ENCODE measurements at places on chromosomes 3 and 15.

DNA sequence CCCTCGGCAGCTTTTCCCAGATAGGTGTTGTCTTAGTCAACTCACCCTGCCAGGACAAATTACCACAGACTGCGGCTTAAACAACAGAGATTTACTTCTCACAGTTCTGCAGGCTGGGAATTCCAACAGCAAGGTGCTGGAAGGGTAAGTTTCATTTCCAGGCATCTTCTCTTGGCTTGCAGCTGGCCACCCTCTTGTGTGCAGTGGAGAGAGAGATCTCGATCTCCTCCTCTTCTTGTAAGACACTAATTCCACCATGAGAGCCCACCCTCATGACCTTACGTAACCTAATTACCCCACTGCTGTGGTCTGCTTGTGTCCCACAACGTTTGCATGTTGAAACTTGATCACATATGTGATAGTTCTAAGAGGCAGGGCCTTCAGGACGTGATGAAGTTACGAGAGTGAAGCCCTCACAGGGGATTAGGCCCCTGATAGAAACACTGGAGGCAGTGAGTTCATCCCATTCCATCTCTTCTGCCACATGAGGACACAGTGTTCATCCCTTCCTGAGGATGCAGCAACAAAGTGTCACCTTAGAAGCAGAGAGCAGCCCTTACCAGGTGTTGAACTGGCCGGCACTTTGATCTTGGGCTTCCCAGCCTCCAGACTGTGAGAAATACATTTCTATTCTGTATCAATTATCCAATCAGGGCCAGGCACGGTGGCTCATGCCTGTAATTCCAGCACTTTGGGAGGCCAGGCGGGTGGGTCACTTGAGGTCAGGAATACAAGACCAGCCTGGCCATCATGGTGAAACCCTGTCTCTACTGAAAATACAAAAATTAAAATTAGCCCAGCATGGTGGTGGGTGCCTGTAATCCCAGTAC, 247.7 kb downstream of the PLCL2 start:
- no peak for DNase-seq

DNA sequence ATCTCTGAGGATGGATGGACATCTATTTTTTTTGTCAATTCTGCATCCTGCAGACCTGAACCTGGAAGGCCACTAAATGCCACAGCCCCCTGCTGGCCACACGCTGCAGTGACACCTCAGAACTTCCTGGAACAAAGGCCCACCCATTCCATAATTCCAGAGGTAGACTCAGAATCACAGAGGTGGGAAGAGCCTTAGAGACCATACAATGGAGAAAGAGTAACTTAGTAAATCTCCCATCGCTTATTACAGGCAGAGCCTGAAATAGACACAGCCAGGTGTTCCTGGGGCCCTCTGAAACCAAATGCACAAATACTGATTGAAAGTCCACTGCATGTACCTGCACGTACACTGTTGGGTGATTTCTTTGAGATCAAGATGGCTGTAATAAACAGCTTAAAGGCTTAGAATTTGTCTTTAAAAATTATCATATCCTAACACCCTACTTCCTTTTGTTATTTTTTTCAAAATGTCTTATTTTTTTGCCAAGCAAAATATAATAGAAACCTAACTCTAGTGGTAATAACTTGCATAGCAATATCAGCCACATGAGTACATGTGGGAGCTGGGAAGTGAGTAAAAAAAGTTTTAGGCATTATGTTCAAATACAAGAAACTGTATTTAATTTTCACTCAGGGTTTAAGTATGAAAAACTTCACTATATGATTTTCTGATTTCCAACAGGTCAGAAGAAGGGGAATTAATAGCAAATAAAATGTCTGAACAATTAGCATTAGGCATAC, 62.7 kb downstream of the EOMES start:
- peak; percentile 25 for DNase-seq

DNA sequence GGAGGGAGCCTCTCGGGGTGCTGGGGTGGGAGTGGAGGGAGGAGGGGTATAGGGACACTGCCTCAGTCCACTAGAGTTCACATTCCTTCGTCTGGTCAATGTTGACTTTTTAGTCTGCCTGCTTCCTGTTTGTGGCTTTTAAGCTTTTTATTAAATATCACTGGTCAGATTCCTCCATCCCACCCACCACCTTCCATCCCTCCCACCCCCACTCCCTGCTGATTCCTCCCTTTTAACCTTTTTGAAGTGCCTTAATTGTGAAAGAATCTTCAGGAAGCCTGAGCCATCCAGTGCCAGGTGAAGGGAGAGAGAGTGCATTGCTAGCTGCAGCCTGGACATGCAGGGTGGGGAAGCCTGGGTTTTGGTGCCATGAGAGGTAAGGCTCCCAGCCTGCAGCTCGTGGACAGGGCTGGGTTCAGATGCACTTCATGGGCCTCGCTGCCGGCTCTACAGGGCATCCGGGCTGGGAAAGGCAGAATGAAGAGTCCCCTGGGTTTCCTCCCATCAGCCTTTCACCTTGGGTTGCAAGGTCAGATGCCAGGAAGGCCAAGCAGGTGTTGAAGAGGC, 105.9 kb downstream of the DNAJB8 start:
- DNase-seq, result no peak

DNA sequence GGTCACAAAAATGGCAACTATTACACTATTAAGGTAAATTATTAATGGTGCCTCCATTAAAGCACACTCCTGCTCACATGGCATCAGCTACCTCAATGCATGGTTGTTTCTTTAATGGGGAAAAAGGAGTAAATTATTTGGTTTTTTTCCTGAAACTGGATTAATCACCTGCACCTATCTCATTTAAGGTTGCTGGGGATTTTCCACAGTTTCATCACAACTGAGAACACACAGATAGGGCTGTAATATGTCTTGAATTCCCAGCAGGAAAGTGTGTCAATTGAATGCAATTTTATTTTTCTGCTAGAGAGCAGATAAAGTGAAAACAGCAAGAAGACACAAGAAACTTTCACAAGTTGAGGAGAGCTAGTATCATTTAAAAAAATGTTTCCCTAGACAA, 36.4 kb downstream of the RFTN1 start:
- no peak for DNase-seq

DNA sequence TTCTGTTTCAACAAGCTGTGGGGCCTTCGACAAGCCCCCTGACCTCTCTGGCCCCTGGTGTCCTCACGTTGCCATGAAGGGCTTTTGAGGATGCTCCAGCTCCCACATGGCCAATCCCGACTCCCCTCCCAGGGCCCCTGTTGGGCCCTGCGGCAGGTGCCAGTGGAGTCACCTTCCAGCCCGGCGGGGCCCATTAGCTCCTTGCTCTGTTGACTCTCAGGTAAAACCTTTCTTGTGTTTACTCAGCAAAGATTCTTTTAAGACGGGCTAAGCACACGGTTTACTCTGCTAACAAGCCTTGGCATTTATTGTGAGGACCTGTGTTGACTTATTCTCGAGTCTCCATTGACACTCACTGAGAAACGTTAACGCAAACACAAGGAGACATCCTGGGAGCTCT, 15.0 kb downstream of the RPLP1 start:
- no peak for DNase-seq

DNA sequence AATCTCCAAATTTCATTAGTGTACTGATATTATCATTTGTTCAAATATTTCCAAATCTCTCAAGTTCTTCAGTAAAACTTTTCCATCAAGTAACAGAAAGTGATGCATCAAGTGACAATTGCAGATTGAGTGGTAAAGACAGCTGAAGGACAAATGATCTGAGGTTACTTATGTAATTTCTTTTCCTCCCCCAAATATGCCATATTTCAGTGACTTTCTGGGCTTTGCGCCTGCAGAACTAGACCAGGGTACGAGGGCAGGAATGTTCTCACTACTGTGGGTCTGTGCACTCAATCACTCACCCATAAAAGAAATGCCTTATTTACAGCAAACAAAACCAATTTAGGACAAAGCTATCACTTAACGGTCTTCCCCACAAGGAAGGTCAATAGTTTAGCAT, 4.7 kb downstream of the SUCLG2 start:
- no peak for DNase-seq

GRCh38 chr15:80289528-80290495, 37.8 kb upstream of the CTXND1 start:
- no peak for DNase-seq

GRCh38 chr15:76190070-76190564, 121.2 kb downstream of the ETFA start:
- DNase-seq, result no peak

GRCh38 chr3:84985795-84986194, 27.0 kb downstream of the CADM2 start:
- DNase-seq, result no peak

- DNase-seq, result no peak
Measured at GRCh38 chr3:141353652-141354495, 14.4 kb upstream of the ZBTB38 start.

DNA sequence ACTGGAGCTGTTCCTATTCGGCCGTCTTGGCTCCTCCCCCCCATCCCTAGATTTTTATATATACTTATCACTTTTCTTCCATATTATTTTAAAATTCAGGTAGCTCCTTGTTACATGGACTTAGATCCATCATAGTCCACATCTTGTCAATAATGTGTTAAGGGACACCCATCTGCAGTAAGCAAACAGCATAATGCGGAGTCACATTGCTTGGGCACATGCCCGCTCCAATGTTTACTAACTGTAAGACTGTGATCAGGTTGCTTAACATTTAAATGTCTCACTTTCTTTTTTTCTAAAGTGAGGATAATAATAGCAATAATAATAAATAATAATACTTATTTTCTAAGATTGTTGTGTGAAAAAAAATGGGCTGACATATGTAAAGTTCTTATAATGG, 303.2 kb upstream of the SOX14 start:
- no peak for DNase-seq

- no peak for DNase-seq
Measured at GRCh38 chr15:99135194-99135593, 30.3 kb downstream of the SYNM start.

- DNase-seq, result no peak
Measured at GRCh38 chr3:10160346-10160745, 4.4 kb upstream of the IRAK2 start.

DNA sequence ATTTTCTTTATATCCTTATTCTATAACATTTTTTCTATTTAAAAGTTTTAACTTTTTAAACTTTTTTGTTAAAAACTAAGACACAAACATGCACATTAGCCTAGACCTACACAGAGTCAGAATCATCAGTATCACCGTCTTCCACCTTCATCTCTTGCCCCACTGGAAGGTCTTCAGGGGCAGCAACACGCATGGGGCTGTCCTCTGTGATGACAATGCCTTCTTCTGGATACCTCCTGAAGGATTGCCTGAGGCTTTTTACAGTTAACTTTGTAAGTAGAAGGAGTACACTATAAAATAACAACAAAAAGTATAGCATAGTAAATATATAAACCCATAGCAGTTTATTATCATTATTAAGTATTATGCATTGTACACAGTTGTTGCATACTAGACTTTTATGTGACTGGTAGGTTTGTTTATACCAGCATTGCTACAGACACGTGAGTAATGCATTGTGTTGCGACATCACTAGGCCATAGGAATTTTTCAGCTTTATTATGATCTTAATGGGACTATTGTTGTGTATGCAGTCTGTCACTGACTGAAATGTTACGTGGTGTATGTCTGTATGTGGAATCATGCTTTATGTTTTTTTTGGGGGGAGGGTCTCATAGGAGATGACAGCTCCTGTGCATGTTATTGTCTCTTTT, 18.2 kb downstream of the ATP1B3 start:
- DNase-seq, result no peak

- DNase-seq, result no peak
Measured at GRCh38 chr3:52891164-52891563, 6.2 kb downstream of the STIMATE start.

DNA sequence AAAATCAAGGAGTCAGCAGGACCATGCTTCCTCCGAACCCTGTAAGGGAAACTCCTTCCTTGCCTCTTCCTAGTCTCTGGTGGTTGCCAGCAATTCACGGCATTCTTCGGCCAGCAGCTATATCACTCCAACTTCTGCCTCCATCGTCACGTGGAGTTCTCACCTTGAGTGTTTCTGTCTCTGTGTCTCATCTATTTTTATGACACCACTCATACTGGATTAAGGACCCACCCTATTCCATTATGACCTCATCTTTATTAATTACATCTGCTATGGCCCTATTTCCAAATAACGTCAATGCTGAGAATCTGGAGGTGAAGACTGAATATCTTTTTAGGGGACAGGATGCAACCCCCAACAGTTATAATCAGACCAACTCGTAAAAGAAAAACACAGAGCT, 21.8 kb upstream of the HES1 start:
- no peak for DNase-seq

- peak; percentile 40 for DNase-seq
Measured at GRCh38 chr3:185733980-185734724, 90.7 kb downstream of the IGF2BP2 start.

DNA sequence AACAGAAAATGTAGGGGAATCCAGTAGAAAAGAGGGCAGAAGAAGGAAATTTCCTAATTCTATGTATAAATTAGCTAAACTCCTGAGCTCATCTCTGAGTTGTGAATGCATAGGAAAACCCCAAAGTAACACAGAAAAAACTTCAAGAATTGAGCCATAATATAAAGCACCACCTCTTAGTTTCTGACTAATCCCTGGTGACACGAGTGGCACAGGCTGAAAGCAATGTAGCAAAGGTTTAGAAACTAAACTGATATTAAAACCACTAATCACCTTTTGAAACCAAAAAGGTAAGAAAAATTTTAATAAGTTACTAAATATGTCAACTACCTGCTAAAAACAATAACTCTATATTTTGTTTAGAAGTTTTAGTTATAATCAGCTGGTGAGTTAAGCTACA, 255.6 kb upstream of the NECTIN3 start:
- no peak for DNase-seq

GRCh38 chr15:62112616-62113593, 46.1 kb downstream of the C2CD4A start:
- DNase-seq, result no peak

- DNase-seq, result no peak
Measured at GRCh38 chr3:101722394-101723173, 1.8 kb upstream of the CEP97 start.

- no peak for DNase-seq
Measured at GRCh38 chr3:154151969-154152368, 30.8 kb downstream of the ARHGEF26 start.

DNA sequence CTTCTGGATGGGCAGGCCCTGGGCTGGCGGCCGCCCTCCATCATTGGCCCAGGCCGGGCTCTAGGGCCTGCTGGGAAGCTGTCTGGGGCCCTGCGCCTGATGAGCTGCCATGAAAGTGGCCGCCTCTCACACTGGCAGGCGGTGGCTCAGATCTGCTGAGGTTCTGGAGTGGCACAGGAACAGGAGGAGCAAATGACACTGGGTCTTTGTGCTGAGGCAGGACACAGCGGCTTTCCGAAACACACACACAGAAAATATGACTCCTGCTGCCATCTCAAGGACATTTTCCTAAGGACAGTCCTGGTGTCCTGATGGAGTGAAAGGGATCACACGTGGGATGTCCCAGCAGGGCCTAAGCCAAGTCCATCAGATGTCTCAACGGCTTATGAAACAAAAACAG, 103.5 kb downstream of the NUP210 start:
- peak; percentile 75 for DNase-seq

- peak; percentile 6 for DNase-seq
Measured at GRCh38 chr3:80643421-80643820, 875.6 kb upstream of the ROBO1 start.

DNA sequence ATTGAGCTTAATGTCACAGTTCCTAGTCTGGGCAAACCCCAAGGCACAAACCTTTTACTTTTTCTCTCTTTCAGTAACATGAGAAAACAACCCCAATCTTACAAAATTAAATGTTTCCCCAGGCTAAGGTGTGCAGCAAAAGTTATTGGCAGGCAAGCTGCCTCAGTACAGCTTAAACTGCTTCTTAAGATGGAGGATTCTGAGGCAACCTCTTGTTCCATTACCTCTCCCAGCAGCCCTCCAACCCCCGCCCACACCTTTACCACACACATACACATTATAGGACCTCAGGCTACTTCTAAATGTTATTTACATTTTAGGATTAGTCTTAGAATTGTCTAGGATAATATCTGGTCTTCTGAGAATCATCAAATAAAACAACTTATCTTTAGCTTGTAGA, 22.3 kb upstream of the CBLB start:
- no peak for DNase-seq
